ENCODE measurements at places on chromosomes 12 and 14. TPM values are rescaled to one million over a fixed set of nuclear protein-coding genes. Genes with fewer than 3 reads are reported as not detected.

GRCh38 chr14:58772794-58773620, 135.2 kb downstream of the DACT1 start:
- DNase-seq = no peak

- no peak for DNase-seq
Measured at GRCh38 chr12:66190519-66191370, 1.7 kb downstream of the IRAK3 start.

DNA sequence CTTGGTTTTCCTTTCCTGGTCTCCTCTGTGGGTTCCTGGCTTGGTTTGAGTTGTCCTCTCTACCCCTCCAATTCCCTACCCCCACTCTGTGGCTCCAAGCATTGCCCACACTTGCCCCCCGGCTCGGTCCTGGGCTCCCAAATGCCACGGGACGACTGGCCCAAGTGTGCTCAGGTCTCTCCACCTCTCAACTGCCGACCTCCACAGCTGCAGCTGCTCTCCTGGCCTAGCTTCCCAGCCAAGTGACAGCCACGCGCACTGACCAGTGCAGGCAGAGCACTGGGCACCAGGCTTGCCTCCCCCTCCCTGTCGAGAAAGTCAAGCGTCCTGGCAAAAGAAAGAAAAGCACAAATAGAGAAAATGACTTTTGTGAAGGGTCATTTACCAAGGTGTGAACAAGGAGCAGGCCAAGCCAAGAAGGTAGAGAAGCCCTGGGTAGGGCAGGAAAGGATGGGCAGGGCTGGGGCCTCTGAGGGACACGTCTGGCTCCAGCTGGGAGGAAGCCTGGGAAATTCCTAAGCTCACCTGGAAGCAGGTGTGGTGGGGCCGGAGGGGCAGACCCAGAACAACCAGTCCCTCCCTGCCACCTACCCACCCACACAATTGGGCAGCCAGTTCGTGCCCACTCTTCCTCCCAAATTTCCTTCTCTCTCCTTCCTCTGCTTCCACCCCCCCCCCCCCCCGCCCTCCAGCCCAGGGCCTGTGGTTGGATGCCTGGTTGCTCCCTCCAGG, 1.8 kb upstream of the CEP170B start:
- DNase-seq = no peak

DNA sequence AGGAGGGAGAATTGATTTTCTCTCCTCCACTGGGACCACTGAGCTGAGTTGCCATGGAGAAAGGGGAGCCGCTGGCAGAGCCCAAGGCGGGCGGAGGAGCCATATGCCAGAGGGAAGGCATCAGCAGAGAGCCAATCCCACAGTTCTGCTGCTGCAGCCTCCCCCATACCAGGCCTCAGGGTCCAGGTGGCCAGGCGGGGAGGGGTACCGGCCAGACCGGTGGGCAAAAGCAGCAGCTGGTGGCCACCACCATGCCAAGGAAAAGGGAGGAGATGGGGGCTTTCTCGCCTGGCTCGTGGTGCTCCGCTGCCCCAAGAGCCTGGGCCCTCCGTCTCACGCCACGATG, 72.8 kb downstream of the PITPNM2 start:
- DNase-seq = no peak

DNA sequence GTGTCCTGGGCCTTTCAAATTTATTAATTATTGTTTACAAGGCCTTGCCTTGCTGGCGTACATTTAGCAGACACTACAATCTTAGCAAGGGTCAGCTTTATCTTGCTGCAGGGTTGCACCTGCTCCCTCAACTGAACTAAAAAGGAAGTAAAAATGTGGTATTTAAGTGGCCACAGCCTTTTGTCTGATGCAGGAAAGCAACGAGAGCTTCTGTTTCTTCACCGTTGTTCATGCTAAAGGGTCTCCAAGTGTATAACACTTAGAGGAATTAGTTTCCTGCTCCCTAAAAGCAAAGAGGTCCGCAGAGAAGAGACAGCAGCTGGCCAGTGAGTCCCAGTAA, 62.8 kb upstream of the EGLN3 start:
- no peak for DNase-seq

SLC7A8 gene
- 46.8 TPM for total RNA-seq

GRCh38 chr12:24177889-24178288, 228.4 kb upstream of the SOX5 start:
- no peak for DNase-seq
